Naive B cell (primary cell): ENCODE measurements at places on chromosomes 11 and 22.

- DNase-seq, result no peak
Observed at GRCh38 chr11:114298710-114299109, 2.5 kb downstream of the NNMT start.

GRCh38 chr11:128731041-128731663 is 37.3 kb downstream of the FLI1 start:
- DNase-seq, result no peak

- DNase-seq, result no peak
Observed at GRCh38 chr11:118079491-118079890, 2.6 kb downstream of the TMPRSS4 start.

GRCh38 chr11:17533778-17534415 is 10.3 kb downstream of the USH1C start:
- no peak for DNase-seq

DNA sequence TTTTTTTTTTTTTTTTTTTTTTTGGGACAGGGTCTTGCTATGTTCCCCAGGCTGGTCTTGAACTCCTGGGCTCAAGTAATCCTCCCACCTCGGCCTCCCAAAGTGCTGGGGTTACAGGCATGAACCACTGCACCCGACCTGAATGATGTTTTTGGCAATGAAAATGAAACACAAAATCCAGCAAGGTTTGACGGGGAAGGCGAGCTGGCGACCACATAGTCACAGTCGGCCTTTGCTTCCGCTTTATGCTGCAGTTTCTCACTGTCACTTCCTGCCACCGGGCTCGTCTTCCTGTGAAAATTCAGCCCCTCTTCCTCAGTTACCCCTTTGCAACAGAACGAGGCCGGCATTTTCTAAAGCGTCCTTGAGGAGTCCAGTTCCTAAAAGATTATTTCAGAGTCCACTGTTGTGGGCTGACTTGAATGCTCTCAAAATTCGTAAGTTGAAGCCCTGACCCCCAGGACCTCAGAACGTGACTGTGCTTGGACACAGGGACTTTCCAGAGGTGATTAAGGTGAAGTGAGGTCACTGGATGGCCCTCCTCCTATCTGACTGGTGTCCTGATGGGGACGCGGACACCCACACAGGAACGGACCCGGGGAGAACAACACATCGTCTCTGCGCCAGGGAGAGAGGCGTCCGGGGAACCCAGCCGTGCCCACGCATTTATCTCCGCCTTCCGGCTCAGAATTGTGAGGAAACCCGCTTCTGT is 2.9 kb upstream of the BID start:
- DNase-seq, result peak; percentile 83

GRCh38 chr22:44272401-44272771 is 40.4 kb downstream of the SHISAL1 start:
- DNase-seq, result no peak

GRCh38 chr22:33274214-33275072 is 216.3 kb upstream of the SYN3 start:
- DNase-seq, result peak; percentile 25

GRCh38 chr11:109785714-109786113 is 307.5 kb upstream of the ZC3H12C start:
- DNase-seq, result no peak

GRCh38 chr11:120035756-120036155 is 102.2 kb downstream of the TRIM29 start:
- DNase-seq, result no peak

DNA sequence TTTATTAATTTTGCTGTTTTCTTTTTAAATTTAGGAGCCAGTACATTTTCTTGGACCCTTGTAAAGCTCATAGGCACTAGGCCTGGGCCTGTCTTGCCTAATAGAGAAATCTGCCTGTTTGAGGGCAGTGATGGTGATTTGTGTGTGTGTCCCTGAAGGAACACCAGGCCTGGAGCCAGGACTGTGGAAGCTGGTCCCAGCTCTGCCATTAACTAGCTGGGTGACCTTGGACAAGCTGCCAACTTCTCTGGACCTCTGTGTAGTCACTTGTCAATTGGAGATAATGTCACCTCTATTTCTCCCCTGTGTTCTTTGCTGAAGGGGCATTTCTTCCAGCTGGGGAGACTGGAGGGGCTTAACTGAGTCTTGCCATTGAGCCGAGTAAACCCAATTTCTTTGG is 16.0 kb upstream of the FTH1 start:
- no peak for DNase-seq

GRCh38 chr11:112817376-112817775 is 143.8 kb upstream of the NCAM1 start:
- DNase-seq, result no peak

DNA sequence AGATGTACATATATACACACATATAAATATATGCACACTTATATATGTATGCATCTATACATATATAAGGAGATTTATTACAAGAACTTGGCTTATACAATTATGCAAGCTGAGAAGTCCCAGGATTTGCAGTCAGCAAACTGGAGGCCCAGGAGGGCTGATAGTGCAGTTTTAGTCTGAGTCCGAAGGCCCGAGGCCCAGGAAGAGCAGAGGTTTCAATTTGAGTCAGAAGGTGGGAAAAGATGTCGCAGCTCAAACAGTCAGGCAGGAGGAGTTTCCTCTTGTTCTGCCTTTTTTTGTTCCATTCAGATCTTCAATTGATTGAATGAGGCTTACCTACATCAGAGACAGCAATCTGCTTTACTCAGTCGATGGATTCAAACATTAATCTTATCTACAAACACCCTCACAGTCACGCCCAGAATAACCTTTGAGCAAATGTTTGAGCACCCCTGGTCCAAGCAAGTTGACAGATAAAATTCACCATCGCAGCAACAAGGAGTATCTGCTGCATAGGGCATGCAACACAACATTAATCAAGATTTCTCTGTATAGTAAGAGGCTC is 4.0 kb upstream of the SGSM1 start:
- no peak for DNase-seq

DNA sequence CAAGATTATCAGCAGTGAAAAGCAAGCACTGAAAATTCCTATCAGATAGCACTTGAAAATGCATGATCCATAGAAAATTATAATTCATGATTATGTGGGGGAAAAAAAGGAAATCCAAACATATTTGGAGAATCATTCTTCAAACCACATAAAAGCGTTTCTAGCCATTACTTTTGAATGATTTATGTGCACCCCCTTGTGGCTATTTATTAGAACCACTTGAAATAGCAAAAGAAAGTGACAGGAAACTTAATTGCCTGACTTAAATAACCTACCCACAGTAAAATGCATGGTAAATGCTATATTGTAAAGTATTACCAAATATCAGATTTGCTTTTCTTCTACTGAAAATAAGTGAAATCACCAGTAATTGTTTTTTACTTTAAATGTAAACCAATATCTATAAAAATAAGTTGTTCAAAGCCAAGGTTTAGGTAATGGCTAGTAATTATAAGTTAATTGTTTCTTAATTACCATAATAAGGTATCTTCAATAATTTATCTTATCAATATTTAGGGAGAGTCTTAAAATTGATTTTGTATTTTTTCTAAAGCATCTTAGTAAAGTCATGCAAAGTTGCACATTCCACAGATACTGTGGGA is 168.5 kb downstream of the ARHGAP42 start:
- peak; percentile 28 for DNase-seq

- peak; percentile 53 for DNase-seq
Observed at GRCh38 chr11:280706-281485, 2.7 kb downstream of the NLRP6 start.

- DNase-seq, result no peak
Observed at GRCh38 chr11:13348305-13348704, 70.7 kb downstream of the BMAL1 start.

- no peak for DNase-seq
Observed at GRCh38 chr22:24550028-24550901, 4.7 kb downstream of the GUCD1 start.

DNA sequence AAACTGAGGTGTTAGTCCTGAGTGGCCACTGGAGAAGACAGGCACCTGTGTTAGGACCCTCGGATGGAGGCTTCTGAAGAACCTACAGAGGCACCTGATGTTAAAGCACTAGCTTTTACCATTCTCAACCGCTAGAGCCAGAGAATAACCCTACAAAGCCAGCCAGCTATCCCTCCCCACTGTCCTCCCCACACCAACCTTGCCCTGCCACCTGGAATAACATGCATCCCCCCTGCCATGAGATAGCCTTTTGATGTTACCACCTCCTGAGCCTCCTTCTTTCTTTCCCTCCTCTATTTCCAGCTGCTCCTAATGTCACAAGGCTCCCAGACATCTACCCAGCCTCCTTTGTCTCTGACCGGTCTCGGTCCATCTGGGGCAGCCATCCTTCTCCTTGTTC is 28.1 kb downstream of the COMMD9 start:
- DNase-seq, result no peak

- no peak for DNase-seq
Observed at GRCh38 chr11:57639321-57640067, 10.2 kb downstream of the YPEL4 start.

DNA sequence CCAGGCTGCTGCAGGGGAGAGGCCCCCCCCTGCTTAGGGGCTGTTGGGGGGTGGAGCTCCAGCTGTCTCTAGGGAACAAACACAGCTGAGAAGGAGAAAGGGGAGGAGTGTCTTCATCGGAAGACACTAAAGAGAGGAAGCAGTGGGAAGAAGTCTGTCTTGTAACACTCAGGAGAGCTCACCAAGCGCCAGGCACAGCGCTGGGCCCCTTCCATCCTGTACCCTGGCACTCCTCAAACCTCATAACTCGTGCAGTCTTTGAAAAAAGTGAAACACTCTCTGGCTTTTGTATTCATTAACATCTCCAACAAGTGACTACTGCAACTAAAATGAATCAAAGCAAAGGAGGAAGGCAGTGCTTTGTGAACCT is 67.4 kb upstream of the PRDM11 start:
- DNase-seq, result no peak

GRCh38 chr11:15757048-15757698 is 599.2 kb downstream of the SOX6 start:
- no peak for DNase-seq

DNA sequence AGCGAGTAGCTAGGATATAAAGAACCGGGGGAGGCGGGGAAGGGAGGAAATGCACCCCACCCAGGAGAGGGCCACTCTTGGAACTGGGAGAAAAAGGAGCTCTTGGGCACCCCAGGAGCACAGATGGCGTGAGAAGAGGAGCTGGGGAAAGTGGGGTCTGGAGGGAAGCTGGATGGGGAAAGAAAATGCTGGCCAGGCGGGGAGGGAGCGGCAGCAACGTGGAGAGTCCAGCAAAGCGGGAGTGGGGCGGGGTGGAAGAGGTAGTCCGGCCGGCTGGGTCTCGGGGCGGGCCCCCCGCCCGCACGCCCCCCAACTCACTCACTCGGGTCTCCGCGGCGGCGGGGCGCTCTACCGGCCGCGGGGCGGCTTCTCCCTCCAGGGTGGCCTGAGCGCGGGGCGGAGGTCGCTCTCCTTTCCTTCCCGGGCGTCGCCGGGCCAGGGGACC is 522 bp downstream of the TOB2 start:
- no peak for DNase-seq

DNA sequence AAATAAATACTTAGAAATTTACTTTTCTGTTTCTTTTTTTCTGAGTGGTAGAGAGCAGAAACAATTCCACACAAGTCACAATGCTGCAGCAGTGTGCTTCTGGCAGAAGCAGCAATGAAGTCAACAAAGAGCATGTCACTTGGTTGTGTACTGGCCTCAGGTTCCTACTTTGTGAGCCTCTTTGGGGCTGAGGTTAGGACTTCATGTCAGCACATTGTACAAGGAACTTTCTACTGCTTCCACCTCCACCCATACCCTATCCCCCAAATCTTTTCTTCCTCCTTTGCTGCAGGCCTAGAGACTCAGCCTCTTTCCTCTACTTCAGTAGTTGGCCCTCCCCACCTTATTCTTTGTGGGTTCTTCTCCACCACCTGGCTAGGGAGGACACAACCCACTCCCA is 252.7 kb upstream of the PITPNB start:
- no peak for DNase-seq

DNA sequence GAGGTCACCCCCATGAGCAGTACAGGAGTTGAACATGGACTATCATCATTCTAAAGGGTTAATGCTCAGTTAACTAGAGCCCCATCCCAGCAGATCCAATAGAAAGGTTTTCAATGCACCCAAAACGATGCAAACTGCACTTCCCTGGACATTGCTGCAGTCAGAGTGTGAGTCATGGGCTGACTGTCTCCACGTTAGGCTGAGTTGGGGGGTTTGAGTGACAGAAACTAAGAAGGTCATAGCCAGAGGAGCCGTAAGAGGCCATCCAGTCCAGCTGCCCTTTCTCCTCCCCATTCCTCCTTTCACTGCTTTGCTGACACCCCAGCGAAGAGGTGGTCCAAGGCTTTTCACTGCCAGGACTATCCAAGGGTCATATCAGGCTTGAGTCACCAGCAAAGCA is 10.5 kb upstream of the OR2AT4 start:
- no peak for DNase-seq

DNA sequence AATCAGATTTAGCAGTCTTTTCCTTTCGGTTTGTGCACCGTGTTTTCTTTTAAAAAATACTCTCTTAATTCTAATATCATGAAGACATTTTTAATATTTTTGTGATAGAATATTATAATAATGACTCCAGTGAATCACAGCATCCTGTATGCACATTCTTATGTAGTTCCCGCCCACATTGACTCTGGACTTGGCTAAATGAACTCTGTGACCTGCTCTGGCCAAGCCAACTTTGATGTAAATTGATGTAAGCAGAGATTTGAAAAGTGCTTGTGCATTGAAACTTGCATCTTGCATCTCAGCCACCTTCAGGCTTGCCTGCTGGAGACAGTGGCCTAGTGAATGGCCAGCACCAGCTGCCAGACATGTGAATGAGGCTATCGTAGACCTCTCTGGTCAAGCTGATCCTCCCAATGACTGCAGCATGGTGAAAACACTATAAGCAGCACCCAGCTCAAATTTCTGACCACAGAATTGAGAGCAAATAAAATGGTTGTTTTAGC is 29.2 kb upstream of the PGM2L1 start:
- no peak for DNase-seq

GRCh38 chr11:103898065-103898464 is 138.4 kb upstream of the DDI1 start:
- DNase-seq, result no peak

- no peak for DNase-seq
Observed at GRCh38 chr11:44421090-44421675, 111.2 kb upstream of the ALX4 start.

DNA sequence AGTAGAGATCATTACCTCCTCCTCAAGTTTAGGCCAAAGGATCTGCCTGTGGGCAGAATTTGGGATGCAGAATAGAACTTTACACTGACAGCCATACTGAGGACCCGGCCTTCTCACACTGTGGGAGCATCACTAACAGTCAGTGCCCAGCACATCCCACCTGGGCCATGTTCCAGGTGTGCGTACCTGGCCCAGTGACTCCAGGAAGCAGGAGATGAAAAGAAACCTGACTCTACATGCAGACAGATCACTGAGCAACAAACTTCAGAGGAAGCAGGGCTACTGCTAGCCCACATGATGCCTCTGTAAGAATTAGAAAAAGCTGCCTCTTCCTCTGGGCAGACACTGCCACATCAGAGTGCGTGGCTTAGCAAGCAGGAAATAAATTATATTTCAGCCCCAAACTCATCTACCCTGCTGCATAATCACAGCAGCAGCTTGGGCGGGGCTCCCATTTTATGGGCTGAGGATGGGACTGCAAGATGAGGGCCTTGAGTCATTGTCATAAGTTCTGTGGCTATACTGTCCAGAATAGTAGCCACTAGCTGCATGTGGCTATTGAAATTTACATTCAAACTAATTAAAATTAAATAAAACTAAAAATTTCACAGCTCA is 6.0 kb upstream of the LMO2 start:
- no peak for DNase-seq

GRCh38 chr11:74749965-74750296 is 1.3 kb downstream of the RNF169 start:
- no peak for DNase-seq

- DNase-seq, result peak; percentile 46
Observed at GRCh38 chr22:41976070-41976901, 7.0 kb downstream of the SEPTIN3 start.
